Sigmoid colon (tissue), 7 donors: ENCODE measurements at places on chromosomes 5 and 9. TPM values are rescaled to one million over a fixed set of nuclear protein-coding genes. Genes with fewer than 3 reads are reported as not detected.

PCDHA13 gene
- not detected for polyA plus RNA-seq

GRCh38 chr9:110105107-110105506, 102.9 kb downstream of the C9orf152 start:
- H3K36me3 ChIP-seq, result no peaks in the 10 kb centered on the region
- peak overlapping the region; percentile 58 for H3K27ac ChIP-seq
- H3K27me3 ChIP-seq, result no peaks in the 10 kb centered on the region
- H3K4me1 ChIP-seq, result peaks cover 33% of the 10 kb centered on the region
- no peak for DNase-seq

- H3K4me1 ChIP-seq, result no peaks in the 10 kb centered on the region
- H3K36me3 ChIP-seq, result peaks cover 45% of the 10 kb centered on the region
- no peaks in the 10 kb centered on the region for H3K27me3 ChIP-seq
- H3K27ac ChIP-seq, result no peak overlapping the region
- DNase-seq, result no peak
- H3K4me3 ChIP-seq, result no peak overlapping the region
Measured at GRCh38 chr9:75147638-75148037, 59.3 kb downstream of the OSTF1 start.

COL15A1 gene
- 7.1 TPM for polyA plus RNA-seq

DNA sequence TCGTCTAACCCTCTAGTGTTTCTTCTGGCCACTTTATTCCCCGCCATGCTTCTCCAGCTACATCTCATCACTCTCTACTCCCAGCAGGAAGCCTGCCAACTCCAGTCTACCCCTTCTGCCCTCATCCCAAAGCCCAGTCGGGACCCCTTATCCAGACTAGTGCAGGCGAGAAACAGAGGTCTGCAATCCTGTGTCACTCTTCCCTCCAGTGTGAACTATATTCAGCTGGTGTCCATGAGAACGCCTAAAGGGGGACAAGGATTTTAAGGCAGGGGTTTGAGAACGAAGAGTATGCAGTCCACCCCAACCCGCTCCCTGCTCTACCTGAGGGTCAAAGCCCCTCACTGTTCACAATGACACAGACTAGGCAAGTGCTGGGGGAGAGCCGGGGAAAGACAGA, 41.7 kb upstream of the GABRP start:
- H3K4me3 ChIP-seq, result no peak overlapping the region
- no peaks in the 10 kb centered on the region for H3K27me3 ChIP-seq
- peaks cover 29% of the 10 kb centered on the region for H3K4me1 ChIP-seq

GRCh38 chr5:159405611-159406031, 75.3 kb upstream of the IL12B start:
- H3K4me3 ChIP-seq, result no peak overlapping the region
- no peaks in the 10 kb centered on the region for H3K36me3 ChIP-seq
- H3K4me1 ChIP-seq, result no peaks in the 10 kb centered on the region
- no peak overlapping the region for H3K27ac ChIP-seq
- H3K27me3 ChIP-seq, result no peaks in the 10 kb centered on the region

DNA sequence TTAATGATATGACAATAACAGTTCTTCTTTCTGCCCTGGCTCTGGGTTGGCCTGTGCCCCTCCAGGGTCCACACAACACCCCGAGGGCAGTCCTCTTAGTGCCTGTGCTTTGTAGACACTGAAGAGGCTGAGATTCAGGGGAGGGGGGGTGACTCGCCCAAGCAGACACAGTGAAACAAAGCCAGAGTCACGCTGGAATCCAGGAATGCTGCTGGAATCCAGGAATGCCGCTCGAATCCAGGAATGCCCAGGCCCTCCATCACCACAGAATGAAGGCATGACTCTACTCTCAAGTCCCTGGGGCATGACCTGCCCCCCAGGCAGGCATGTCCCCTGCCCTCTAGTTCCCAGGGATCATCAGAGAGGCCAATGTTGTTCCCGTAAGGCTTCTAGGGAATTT, 73.1 kb downstream of the LRSAM1 start:
- no peak for DNase-seq
- H3K27me3 ChIP-seq, result no peaks in the 10 kb centered on the region
- no peak overlapping the region for H3K4me3 ChIP-seq
- H3K27ac ChIP-seq, result peak overlapping the region; percentile 37
- peaks cover 18% of the 10 kb centered on the region for H3K36me3 ChIP-seq

DNA sequence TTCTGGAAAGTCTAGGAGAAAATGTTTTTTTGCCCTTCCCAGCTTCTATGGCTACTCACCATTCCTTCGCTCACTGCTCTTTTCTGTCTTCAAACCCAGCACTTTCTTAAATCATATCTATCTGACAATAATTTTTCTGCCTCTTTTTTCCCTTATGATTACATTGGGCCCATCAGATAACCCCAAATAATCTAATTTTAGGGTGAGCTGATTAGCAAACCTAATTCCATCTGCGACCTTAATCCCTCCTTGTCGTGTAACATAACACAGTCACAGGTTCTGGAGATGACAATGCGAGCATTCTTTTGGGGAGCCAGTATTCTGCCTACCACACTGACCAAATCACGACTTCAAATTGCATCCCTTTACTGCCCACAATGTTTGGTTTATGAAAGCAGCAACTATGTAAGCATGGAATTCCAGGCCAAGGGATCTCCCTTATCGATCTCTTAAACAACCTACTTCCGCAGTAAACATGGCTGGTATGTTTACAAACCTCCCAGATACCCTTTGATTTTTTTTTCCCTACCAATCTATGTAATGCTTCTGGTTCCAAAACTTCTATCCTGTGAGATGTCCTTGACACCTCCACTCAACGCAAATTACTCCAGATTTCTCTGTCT, 2122.2 kb downstream of the MAT2B start:
- no peaks in the 10 kb centered on the region for H3K4me1 ChIP-seq
- no peaks in the 10 kb centered on the region for H3K27me3 ChIP-seq
- H3K36me3 ChIP-seq, result no peaks in the 10 kb centered on the region
- no peak overlapping the region for H3K4me3 ChIP-seq

- DNase-seq, result no peak
- H3K4me3 ChIP-seq, result no peak overlapping the region
- no peak overlapping the region for H3K27ac ChIP-seq
- H3K36me3 ChIP-seq, result no peaks in the 10 kb centered on the region
- no peaks in the 10 kb centered on the region for H3K4me1 ChIP-seq
Measured at GRCh38 chr5:134120386-134121138, 6.1 kb downstream of the TCF7 start.

GRCh38 chr9:126822278-126822677, 17.4 kb downstream of the ZBTB43 start:
- DNase-seq, result no peak
- no peaks in the 10 kb centered on the region for H3K27me3 ChIP-seq
- H3K27ac ChIP-seq, result no peak overlapping the region
- peaks cover 14% of the 10 kb centered on the region for H3K4me1 ChIP-seq

CORO2A gene
- 16.8 TPM for polyA plus RNA-seq

DNA sequence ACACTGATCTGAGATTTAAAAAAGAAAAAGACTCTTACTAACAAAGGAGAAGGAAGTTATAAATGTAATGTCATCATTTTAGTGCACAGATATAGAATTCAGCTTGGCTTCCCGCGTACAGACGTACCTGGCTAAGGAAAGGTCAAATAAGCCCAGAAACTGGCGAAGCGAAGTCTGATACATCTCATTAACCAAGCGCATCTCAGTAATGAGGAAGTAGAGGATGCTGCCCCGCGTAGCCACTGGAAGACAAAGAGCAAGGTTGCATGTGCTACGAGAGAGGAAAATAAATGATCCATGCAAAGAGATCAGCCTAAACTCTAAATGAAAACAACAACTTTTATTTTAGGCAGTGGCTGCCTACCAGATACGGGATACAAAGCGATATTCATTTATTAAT, 208.8 kb downstream of the DNAH5 start:
- DNase-seq, result no peak
- H3K4me1 ChIP-seq, result no peaks in the 10 kb centered on the region
- H3K4me3 ChIP-seq, result no peak overlapping the region
- H3K36me3 ChIP-seq, result no peaks in the 10 kb centered on the region
- H3K27me3 ChIP-seq, result no peaks in the 10 kb centered on the region

C9orf50 gene
- not detected for polyA plus RNA-seq

ENTREP1 gene
- 1.2 TPM for polyA plus RNA-seq

DNA sequence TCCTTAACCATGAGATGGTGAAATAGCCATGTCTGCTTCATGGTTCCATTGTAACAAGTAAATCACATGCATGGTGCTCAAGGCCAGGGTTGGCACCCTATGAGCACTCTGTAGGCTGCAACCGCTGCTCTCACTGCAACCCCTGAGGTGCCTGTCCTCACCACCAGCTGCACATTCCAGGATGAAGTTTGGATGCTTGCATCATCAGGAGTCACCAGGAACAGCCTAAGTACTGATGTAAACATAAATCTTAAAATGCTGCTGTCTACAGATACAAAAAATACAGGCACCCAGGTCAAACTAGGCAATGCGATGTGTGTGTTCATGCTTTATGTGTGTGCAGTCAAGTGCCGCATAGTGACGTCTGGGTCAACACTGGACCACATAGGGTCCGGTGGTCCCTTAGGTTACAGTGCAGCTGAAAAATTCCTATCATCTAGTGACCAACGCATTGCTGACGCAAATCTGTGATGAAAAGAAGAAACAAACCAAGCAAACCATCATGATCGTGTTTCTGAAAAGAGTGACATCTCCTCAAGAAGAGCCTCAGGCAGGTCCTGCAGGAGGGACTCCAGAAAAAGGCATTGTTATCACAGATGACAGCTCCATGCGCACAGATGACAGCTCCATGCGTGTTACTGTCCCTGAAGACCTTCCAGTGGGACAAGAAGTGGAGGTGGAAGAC, 234.8 kb downstream of the AUH start:
- H3K27me3 ChIP-seq, result no peaks in the 10 kb centered on the region
- peaks cover 2% of the 10 kb centered on the region for H3K4me1 ChIP-seq
- no peak overlapping the region for H3K4me3 ChIP-seq

PGM5 gene
- 3.9 TPM for polyA plus RNA-seq

- no peaks in the 10 kb centered on the region for H3K36me3 ChIP-seq
- H3K27me3 ChIP-seq, result no peaks in the 10 kb centered on the region
- DNase-seq, result peak; percentile 95
- peak overlapping the region; percentile 84 for H3K27ac ChIP-seq
Measured at GRCh38 chr9:127185931-127186781, 63.7 kb upstream of the ANGPTL2 start.

GRCh38 chr9:76530458-76531110, 71.6 kb downstream of the GCNT1 start:
- no peak overlapping the region for H3K4me3 ChIP-seq
- no peaks in the 10 kb centered on the region for H3K36me3 ChIP-seq
- H3K4me1 ChIP-seq, result no peaks in the 10 kb centered on the region
- no peaks in the 10 kb centered on the region for H3K27me3 ChIP-seq
- H3K27ac ChIP-seq, result no peak overlapping the region

DNA sequence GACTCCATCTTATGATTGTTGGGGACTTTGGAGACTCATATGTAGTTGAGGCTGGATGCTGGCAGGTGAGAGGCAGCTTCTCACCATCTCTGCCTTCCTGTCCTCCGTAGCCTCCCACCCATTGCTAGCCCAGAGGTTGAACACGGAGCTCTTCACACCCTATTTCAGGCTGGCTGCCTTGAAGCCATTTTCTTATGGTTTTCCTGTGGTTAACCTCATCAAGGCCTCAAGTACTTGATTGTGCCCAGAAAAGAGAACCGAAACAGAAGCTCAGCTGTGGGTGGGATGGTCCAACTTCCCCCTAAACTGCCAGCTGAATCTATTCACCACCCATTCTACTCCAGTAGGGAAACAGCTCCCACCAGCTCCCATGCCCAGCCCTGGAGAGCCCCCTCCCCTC, 102.9 kb downstream of the LIFR start:
- H3K27ac ChIP-seq, result no peak overlapping the region
- no peaks in the 10 kb centered on the region for H3K27me3 ChIP-seq
- no peaks in the 10 kb centered on the region for H3K36me3 ChIP-seq
- H3K4me3 ChIP-seq, result no peak overlapping the region
- H3K4me1 ChIP-seq, result no peaks in the 10 kb centered on the region

- no peaks in the 10 kb centered on the region for H3K36me3 ChIP-seq
- H3K4me1 ChIP-seq, result peaks cover 34% of the 10 kb centered on the region
- peaks cover 93% of the 10 kb centered on the region for H3K27me3 ChIP-seq
Measured at GRCh38 chr9:126626127-126626925, 12.6 kb downstream of the LMX1B start.

DNA sequence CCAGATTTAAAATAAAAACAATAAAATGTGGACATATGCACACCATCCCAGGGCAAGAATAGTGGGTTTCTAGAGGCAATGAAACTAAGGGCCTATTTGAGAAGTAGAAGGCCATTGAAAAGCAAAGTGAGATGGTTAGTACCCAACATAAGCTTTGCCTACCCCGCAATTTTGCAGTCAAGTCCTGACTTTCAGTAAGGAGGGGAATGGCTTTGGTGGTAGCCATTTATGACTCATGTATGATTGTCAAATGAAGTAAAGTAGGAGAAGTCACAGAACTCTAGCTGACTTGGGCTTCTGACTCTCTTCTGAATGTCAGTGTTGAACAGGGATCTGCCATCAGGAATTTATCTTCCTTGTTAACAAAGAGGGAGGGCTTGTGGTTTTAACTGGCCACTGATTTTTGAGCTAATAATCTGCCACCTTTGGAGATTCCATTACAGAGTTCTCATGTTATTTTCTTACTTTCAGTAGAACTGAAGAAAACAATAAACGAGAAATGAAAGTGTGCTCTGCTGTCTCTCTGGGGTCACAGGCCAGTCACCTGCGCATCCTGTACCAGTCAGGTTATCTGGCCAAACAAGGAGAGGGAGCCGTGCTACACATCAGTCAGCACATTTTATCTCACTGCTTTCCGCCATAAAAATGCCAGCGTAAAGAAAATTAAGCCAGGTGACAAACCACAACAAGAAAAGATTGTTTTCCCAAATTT, 14.3 kb upstream of the SNCAIP start:
- no peak overlapping the region for H3K4me3 ChIP-seq
- H3K27me3 ChIP-seq, result no peaks in the 10 kb centered on the region
- H3K4me1 ChIP-seq, result no peaks in the 10 kb centered on the region

DNA sequence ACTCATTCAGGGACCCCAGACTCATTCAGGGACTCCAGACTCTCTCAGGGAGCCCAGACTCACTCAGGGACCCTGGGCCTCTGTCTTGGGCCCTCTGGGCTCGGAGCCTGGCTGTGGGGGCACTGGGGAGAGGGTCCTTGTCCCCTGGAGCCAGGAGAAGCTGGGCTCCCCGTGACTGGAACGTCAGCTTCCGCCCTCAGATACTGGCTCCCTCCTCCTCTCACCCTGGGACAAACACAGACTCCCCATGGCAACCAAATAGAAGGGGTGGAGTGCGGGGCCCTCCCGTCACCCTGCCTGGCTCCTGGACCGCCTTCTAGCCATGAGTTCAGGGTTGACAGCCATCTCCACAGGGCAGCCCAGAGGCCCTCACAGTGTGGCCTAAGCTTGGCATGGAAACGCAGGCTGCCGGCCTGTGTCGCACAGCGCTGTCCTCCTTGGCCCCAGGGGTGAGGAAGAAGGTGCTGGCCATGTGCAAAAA, 27.6 kb downstream of the ZDHHC11B start:
- no peak overlapping the region for H3K4me3 ChIP-seq
- H3K27me3 ChIP-seq, result no peaks in the 10 kb centered on the region
- H3K4me1 ChIP-seq, result no peaks in the 10 kb centered on the region
- H3K27ac ChIP-seq, result peak overlapping the region; percentile 75
- H3K36me3 ChIP-seq, result no peaks in the 10 kb centered on the region

DNA sequence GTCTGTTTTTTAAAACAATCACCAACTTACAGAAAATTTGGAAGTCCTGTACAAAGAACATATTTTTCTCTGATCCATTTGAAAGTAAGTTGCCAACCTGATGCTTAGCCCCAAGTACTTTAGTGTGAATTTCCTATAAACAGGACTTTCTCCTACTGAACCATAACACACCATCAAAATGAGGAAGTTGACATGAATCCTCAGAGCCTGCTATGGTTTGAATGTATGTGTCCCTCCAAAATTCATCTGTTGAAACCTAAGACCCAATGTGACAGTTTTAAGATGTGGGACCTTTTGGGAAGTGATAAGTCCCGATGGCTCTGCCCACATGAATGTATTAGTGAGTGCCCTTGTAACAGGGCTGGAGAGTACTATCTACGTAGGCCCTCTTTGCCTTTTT, 6.4 kb upstream of the ACOT12 start:
- H3K36me3 ChIP-seq, result no peaks in the 10 kb centered on the region
- no peaks in the 10 kb centered on the region for H3K27me3 ChIP-seq
- DNase-seq, result no peak
